ENCODE measurements at places on chromosomes 16 and 17.

GRCh38 chr17:77501751-77502625 is 361.2 kb downstream of the SEC14L1 start:
- no peak for DNase-seq

GRCh38 chr17:59688008-59688407 is 19.2 kb downstream of the PTRH2 start:
- DNase-seq, result no peak

DNA sequence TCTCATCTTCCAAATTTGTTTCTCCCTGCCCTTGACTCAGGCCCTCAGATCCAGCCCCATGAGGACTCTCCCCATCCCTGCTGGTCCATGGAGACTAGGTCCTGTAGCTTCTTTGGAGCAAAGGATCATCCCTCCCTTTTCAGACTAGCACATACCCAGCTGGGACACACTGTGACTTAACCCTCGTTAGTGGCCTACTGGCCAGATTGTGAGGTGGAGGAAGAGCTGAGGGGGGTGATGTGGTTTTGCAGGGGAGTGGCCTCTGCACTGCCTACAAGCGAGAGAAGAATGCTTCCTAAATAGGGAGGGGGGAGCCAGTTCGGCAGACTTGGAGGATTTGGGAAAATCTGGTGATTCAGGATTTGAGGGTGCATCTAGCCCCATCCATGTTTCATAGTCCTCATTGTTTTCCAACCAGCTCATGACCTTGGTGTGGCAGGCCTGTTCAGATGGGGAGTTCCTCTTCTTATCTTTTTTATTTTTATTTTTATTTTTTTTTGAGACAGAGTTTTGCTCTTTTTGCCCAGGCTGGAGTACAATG is 47.8 kb upstream of the SLC47A1 start:
- DNase-seq, result no peak

GRCh38 chr16:56684926-56685590 is 2.8 kb downstream of the MT1X start:
- DNase-seq, result peak; percentile 85

GRCh38 chr17:72191921-72192799 is 71.3 kb downstream of the SOX9 start:
- DNase-seq, result no peak

- no peak for DNase-seq
These were observed 39.8 kb downstream of the ABCA5 start for GRCh38 chr17:69287168-69287567.

DNA sequence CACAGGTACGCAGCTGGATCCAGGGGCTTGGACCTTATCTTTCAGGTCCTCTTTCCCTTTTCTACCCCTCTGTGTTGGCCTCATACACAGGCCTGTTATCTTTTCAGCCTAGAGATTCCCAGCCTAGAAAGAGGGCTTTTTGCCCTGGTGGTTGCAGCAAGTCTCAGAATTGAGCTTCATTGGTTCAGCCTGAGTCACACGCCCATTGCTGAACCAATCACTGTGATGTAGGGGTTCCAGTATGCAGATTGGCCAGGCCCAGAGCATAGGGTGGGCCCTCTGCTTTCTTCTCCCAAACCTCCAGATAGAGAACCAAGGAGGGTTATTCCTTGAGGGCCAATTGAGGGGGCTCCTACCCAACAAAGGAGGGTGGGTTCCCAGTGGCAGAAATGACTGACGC is 32.8 kb downstream of the GPT2 start:
- no peak for DNase-seq

GRCh38 chr17:82090549-82091263 is 7.3 kb downstream of the FASN start:
- DNase-seq, result no peak

DNA sequence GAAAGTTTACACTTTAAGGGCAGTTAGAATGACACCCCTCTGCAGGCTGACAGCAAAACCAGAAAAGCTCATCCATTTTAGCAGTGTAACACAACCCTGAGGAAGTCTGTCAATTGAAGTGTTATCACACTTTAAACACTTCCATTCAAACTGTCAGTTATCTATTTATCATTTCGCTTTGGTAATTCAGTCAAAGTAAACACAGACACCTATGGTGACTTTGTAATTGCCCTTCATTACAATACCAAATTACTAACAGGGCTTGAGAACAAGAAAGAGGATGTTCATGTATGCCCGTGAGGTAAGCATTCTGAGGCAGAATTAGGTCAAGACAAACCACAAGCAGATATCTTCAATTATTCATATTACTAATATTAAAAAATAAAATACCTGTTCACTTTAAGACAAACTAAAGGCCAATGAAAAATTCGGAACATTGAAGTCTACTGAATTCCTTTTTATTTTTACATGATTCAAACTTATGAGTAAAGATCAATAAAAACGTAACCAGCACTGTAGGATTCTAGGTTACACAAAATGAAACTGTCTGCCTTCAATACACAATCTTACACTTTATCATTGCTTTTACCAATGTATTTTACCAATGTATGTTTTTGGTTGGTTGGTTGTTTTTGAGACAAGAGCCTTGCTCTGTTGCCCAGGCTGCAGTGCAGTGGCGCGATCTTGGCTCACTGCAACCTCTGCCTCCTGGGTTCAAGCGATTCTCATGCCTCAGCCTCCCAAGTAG is 57.1 kb downstream of the BRIP1 start:
- no peak for DNase-seq

GRCh38 chr17:39999067-39999466 is 16.2 kb upstream of the CSF3 start:
- DNase-seq, result no peak

- no peak for DNase-seq
These were observed 80.0 kb downstream of the KCNJ18 start for GRCh38 chr17:21772321-21772720.

- no peak for DNase-seq
These were observed 149.6 kb upstream of the TNRC6C start for GRCh38 chr17:77808686-77809425.

GRCh38 chr17:41812381-41813151 is at the start of gene FKBP10:
Gene FKBP10, plus strand, starts transcription at chr17:41813004. Its CDS starts 31 bp downstream, at chr17:41813035.
- DNase-seq, result no peak

DNA sequence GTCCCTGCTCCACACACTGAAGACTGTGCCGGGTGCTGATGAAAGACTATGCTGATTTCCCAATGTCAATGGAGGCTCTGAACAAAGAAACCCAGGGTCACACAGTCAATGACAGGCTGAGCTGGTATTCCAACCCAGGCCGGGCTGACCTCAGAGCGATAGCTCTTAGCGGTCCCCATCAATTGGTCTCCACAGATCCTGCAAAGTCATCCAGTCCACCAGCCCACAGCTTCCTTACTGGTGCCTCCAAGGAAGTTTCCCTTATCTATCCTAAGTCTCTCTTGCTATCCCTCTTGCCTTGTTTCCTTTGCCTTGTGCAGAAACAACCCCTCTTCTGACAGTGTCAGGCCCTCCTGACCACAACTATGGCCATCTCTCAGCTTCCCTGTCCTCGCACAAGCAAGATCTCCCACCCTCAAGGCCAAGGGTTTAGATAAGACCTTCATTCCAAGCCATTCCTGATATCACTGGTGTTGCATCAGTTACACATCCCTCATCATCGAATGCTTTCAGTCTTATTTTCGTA is 52.7 kb upstream of the KSR1 start:
- DNase-seq, result no peak

- no peak for DNase-seq
These were observed 27.2 kb upstream of the TOB1 start for GRCh38 chr17:50893183-50893993.

- peak; percentile 55 for DNase-seq
These were observed 234.7 kb downstream of the SNX29 start for GRCh38 chr16:12210925-12211869.

GRCh38 chr16:68371706-68372380 is 61.0 kb downstream of the PRMT7 start:
- DNase-seq, result no peak

DNA sequence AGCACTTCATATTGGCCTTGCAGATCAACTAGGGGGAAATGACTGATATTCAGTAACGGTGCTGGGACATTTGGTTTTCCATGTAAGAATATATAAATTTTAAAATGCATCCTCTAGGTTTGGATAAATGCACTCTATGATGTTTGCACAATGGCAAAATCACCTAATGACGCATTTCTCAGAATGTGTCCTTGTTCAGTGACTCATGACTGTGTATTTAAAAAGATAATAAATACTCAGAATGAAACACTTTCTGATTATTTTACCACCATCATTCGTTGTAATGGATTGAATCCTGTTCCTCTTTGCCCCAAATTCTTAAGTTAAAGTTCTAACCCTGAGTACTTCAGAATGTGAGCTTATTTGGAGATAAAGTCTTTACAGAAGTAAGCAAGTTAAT is 17.2 kb upstream of the ADGRG1 start:
- DNase-seq, result no peak

- no peak for DNase-seq
These were observed 33.2 kb downstream of the ACTG1 start for GRCh38 chr17:81479175-81480071.

DNA sequence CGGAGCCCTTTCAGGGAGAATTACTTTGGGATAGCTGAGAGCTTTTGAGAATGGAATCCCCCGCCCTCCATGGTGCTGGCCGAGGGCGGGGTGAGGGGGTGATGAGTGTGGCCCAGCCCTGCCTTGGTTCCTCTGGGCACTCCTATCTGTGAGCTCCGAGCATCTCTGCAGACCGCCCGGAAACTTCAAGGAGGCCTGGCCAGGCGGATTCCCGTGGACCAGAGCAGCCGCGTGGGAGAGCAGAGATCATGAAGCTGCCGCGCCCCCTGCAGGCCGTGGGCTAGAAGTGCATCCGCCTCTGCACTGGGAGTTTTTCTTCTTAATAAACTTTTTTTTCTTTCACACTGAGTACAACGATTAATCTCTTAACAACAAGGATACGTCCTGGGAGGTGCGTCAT is 392.9 kb upstream of the EEF2KMT start:
- no peak for DNase-seq

Data from left lobe of liver (tissue), 2 donors.